Myometrial cell (primary cell): ENCODE measurements at places on chromosomes 2 and 18. TPM values are rescaled to one million over a fixed set of nuclear protein-coding genes. Genes with fewer than 3 reads are reported as not detected.

The CYRIA gene
- total RNA-seq: 1.4 and 3.0 TPM in 2 replicates

The TMEM17 gene
- 3.2 and 4.6 TPM in 2 replicates for total RNA-seq

The FOSL2 gene
- total RNA-seq: 47.5 and 54.5 TPM in 2 replicates

The TGFA gene
- total RNA-seq: not detected in 2 replicates

The ANKRD29 gene
- 0.86 and 2.3 TPM in 2 replicates for total RNA-seq
